ENCODE measurements at places on chromosomes 16 and 17.

DNA sequence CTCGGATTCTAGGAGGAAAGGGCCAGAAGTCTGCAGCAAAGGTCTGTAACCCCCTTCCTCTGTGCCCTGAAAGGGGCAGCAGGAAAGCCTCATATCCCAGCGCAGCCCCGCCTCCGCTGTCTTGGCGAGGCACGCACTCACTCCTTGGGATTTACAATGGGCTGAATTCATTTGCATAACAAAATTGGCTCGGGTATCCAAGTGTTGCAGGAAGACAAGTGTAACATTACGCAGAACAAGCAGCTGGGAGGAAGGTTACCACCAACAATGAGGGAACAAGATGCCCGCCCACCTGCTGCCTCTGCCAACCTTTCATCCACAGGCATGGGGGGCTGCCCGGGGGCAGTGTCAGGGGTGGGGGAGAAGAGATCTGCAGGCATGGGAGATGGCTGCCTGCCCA lies 130.4 kb downstream of the MRM1 start:
- DNase-seq = no peak

DNA sequence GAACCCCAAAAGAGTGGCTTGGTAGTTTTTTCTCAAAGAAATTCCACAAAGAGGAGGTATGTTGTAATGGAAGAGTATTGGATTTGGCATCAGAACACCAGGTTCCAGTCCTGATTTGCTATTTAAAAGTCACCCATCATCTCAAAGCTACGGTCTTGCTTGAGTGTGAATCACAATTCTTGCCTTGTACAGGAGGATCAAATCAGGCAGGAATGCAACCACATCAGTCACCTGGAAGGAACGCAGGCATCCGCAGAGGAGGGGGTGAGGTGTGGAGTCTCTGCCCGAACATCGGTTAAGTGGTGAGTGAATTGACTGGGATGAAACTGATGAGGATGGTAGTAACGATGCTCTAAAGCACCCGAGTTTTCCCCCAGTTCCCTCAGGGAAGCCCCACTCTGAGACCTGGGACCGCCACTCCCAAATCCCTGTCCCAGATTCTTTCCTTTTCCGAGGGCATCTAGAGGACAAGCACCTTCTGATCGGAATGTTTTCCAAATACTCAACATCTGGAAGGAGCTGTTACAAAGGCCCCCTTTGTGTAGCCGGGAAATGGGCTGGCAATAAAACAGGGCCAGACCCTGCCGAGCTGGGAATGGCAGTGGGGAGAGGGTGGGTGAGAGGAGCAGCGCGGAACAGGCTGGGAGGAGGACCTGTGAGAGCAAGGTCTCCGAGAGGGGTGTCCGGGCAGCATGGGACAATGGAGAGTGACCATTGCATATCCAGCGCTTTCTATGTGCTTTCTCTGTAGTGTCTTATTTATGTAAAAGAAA lies 469.6 kb downstream of the SLC39A11 start:
- no peak for DNase-seq

- no peak for DNase-seq
These were observed 4.4 kb downstream of the SNX20 start for GRCh38 chr16:50676684-50677225.

GRCh38 chr17:78484271-78485246 lies 92.6 kb downstream of the DNAH17 start:
- no peak for DNase-seq

- no peak for DNase-seq
These were observed 4.1 kb downstream of the SLC7A6OS start for GRCh38 chr16:68306633-68307032.

DNA sequence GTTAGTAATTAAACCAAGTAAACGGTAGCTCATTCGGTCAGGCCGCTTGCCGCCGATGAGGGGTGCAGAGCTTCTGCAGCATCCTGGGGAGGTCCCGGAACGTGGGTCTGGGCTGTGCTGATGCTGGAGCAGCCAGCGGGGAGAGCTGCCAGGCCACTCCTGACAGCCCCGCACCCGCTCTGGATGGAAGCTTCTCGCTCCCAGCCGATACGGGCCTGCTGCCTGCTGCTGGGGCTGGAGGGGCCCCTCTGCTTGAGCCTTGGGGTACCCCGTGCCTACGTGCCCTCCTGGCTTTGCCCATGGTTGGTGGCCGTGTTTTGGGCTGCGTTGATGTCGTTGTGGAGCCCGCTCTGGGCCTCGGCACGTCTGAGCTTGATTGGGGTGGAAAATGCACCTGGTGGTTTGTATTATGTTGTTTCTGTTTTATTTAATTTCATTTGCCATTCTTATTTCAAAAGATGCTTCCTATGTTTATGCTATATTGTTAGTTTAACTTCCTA lies 41.6 kb upstream of the ZNF750 start:
- DNase-seq = no peak

- DNase-seq = no peak
These were observed 247.9 kb downstream of the SEC14L1 start for GRCh38 chr17:77388384-77389306.

DNA sequence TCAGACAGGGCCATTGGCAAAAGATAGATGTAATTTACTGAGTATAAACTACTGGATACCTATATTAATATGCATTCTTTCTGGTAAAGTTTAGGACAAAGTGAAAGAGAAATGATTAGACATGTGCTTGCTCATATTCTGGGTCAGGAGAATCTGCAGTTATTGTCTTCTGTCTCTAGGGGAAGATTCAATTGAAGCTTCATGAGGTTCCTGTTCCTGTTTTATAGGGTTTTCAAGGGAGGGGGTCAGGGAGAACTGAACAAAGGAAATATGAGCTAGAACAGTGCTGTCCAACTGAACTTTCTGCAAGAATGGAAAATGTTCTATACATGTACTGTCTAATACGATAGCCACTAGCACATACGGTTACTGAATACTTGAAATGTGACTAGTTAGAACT lies 59.3 kb upstream of the CORO6 start:
- DNase-seq = no peak

GRCh38 chr17:48841395-48841831 lies 10.6 kb downstream of the CALCOCO2 start:
- no peak for DNase-seq

DNA sequence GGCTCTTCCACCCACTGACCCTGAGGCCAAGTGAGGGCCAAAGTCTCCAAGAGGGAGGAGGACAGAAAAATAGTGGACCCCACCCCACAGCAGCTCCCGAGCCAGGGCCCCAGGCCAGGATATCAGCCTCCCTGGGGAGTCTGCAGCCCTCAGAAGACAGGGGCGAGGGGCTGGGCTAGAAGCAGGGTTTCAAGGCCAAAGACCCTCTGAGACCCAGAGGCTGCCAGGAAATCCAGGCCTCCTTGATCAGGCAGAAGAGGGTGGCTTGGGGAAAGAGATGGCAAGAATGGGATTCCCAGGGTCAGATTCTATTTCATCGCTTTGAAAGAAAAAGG lies 156.1 kb downstream of the ZNF423 start:
- DNase-seq = no peak

DNA sequence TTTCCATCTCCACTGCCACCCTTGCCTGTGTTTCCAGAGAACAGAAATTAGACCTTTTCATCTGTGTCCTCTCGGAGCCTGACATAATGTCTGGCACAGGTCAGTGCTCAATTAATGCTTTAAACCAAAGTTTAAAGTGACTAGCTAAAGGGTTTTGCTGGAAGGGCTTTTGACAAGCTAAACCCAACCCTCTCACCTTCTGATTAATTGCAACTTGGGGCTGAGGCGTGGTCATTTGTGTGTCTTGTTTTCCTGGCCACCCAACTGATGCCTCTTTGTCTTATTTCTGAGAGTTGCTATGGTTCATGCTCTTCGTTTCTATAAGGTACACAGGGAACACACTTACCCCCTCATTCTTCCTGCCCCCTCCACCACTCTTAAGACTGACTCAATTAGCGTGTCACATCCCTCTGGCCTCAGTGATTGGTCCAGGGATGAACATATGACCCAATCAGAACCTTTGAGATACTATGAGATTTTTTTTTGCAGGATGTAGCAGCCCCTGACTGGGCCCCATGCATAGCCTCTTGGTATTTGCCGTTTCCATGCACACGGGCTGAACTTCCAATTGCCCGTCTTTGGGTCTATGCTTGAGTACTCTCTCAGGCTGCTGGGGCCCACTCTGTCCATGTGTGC lies 15.8 kb upstream of the BRD7 start:
- DNase-seq = no peak

GRCh38 chr17:36485805-36486203 lies 677 bp upstream of the ZNHIT3 start:
- no peak for DNase-seq

DNA sequence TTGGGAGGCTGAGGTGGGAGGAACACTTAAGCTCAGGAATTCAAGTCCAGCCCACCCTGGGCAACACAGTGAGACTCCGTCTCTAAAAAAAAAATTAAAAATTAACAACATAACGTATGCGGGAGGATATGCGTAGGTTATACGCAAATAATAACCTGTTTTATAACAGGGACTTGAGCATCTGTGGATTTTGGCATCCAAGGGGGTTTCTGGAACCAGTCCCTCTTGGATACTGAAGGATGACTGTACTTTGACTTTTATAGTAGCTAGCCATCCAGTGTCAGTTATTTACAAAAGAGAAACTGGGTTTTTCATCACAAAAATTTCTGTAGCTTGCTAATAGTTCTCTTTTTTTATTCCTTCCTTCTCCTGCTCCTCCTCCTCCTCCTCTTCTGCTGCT lies 64.5 kb downstream of the TNRC6C start:
- DNase-seq = no peak

- no peak for DNase-seq
These were observed 42.5 kb downstream of the PLCG2 start for GRCh38 chr16:81821436-81822128.

DNA sequence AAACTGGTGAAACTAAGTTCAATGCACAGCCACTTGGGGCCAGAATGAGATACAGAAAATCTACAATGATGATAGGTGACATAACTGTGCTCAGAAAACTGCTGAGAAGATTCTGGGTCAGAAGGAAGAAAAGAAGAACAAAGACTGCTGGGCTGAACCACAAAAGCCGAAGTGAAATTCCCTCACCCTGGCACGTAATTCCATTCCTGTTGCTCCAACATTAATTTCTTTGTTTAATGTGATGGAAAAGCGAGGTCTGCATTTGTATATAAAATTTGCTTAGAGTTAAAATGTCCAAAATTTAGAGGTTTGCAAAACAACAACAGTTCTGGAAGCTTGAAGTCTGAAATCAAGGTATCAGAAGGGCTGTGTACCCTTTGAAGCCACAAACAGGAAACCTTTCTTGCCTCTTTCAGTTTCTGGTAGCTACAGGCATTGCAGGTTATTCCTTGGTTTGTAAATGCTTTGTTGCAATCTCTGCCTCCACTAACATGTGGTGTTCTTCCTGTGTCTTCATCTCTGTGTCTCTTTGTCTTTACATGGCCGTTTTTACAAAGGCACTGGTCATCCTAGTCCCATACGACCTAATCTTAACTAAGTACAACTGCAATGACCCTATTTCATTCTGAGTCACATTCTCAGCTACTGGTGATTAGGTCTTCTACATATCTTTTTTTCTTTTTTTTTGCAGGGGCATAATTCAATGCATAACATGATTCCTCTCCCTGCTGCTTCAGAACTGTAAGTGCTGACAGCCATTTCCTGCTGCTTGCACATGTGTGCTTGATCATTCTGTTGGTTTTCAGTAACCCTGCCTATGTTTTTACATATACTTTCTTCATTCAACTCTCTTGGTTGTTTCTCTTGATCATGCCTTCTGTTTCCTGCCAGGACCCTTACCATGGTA lies 603.0 kb upstream of the CDH8 start:
- no peak for DNase-seq

- DNase-seq = no peak
These were observed 49.8 kb upstream of the XYLT1 start for GRCh38 chr16:17520561-17520960.

DNA sequence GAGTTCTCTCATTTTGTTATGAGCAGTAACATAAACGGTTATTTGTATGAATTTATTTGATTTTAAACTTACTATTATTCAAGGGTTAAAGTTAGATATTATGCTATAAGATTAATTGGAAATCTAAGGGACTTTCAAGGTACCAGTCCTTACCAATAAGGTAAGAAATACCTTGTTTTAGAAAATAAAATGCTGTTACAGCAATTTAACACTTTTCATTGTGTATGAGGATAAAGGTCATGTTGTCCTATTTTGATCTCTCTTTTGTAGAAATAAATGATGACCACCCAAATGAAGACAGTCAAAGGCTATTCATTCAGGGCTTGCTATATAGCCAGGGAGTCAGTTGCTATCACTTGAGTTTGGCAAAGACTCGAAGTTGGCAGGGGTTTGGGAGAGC lies 1185.9 kb upstream of the GOT2 start:
- no peak for DNase-seq

GRCh38 chr17:62822080-62822904 lies 14.2 kb upstream of the MARCHF10 start:
- no peak for DNase-seq

GRCh38 chr16:27235055-27235937 lies 32.0 kb downstream of the KDM8 start:
- peak; percentile 90 for DNase-seq

GRCh38 chr16:27333549-27333948 lies 19.8 kb downstream of the IL4R start:
- no peak for DNase-seq

DNA sequence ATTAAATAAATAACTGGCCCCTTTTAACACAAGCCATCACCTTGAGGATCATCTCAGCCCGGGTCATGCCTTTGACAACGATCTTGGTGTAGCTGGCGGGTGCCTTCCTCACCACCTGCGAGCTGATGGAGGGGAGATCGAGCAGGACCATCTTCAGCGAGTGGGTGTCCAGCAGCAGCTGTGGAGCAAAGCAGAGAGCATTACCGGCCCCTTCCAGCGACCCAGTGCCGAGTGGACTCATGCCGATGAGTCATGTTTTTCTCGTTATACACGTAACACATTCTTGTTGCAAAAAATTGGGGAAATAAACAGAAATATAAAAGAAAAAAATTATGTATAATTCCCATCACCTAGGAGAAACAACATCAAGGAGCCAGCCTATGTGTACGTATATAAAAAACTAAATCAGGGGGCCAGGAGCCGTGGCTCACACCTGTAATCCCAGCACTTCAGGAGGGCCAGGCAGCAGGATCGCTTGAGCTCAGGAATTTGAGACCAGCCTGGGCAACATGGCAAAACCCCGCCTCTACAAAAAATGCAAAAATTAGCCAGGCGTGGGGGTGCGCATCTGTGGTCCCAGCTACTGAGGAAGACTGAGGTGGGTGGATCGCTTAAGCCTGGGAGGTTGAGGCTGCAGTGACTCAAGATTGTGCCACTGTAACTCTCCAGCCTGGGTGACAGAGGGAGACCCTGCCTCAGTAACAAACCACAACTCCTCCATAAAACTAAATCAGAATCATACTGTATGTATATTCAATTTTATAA lies 169.1 kb upstream of the RPH3AL start:
- DNase-seq = no peak

- no peak for DNase-seq
These were observed 22.4 kb downstream of the TBC1D3B start for GRCh38 chr17:36153895-36154610.

- no peak for DNase-seq
These were observed 204.5 kb downstream of the RBFOX3 start for GRCh38 chr17:79406316-79406715.
